ENCODE measurements at places on chromosomes 5 and 9. TPM values are rescaled to one million over a fixed set of nuclear protein-coding genes. Genes with fewer than 3 reads are reported as not detected.

OTULINL gene
- 0.36 TPM for total RNA-seq

FOXD4L4 gene
- total RNA-seq = under 0.01 TPM

CATSPER3 gene
- total RNA-seq = 0.36 TPM

PCDHA1 gene
- not detected for total RNA-seq

CARTPT gene
- not detected for total RNA-seq

ROPN1L gene
- total RNA-seq = 0.59 TPM

MSX2 gene
- total RNA-seq = 1.5 TPM

FAXDC2 gene
- total RNA-seq = 19.2 TPM

SLC36A2 gene
- not detected for total RNA-seq

SLC6A3 gene
- not detected for total RNA-seq

Data from osteoblast (primary cell).